ENCODE measurements at places on chromosomes 3 and 15. TPM values are rescaled to one million over a fixed set of nuclear protein-coding genes. Genes with fewer than 3 reads are reported as not detected.

The P2RY12 gene
- total RNA-seq, result not detected

DNA sequence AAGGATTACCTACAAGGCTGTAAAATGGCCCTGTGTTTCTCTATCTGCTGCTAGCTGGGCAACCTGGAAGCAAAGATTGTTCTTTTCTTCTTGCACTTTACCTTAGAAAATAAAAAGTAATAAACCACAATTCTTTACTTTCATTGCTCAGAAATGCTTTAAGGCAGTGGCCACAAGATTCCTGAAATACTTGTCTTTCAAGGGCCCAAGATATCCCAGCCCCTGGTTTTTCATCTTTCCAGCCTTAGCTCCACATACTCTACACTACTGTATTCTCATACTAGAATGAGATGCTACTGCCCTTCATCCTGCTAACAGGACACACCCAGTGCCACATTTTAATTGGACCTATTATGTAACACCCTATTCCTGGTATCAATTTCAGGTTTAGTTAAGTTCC is 78.9 kb downstream of the GTF2E1 start:
- DNase-seq, result no peak

The CCDC14 gene
- 41.4 TPM for total RNA-seq

- no peak for DNase-seq
Observed at GRCh38 chr3:188722963-188723362, 448.8 kb upstream of the TPRG1 start.

- DNase-seq, result no peak
Observed at GRCh38 chr3:184577546-184577945, 16.0 kb downstream of the EPHB3 start.

The LSAMP gene
- 0.87 TPM for total RNA-seq

DNA sequence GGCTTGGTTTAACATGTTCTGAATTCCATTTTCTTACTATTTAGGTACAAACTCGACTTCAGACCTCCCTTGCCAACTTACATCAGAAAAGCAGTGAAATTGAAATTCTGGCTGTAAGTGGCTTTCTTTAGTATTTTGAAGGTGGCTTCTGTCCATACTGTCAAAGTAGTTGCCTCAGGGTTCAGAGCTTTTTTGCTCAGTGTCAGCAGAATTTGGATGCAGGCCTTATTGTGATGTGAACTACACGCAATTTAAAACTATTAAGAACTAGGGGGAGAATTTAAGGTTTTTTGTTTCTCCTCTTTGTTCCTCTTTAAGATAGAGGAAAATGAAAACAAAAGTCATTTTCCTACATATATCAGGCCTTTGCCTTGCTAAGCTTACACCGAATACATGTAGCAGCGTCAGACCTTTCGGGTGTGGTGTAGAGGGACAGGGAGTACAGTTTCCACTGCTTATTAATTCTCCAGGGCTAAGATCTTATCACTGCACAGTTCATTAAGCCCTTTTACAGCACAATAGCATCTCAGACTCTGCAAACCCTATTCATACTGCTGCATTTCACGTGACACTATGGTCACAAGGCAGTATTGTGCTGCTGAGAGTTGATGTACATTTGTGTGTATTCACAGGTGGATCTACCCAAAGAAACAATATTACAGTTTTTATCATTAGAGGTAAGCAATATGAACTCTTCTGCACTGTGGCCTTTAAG is 6.7 kb downstream of the SRP14 start:
- no peak for DNase-seq

DNA sequence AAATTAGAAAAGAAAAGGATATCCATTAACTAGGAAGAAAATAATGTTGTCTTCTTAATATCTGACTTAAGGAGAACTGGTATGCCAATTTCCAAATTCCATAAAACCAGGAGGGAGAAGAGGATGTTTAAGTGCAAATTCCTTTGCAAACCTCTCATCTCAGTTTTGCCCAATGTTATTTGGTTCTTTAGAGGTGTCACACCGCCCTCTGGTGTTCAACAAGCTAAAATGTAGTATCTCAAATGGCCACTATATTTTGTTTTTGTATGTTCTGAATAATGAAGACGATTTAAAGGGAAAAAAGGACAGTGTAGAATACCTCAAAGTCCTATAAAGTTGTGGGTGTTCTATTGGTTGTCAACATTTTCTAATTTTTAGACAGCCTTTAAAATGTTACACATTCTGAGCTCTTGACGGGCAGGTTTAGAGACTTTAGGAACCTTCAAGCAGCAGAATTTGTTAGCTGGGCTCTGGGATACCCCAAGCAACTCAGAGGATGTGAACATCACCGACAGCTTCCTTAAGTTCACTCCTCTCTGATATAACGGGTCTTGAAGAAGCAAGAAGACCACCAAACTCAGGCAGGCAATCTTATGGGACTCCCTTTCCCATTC is 458.3 kb downstream of the MFSD1 start:
- DNase-seq, result peak; percentile 30

GRCh38 chr15:53576841-53577240 is 182.6 kb downstream of the WDR72 start:
- no peak for DNase-seq

DNA sequence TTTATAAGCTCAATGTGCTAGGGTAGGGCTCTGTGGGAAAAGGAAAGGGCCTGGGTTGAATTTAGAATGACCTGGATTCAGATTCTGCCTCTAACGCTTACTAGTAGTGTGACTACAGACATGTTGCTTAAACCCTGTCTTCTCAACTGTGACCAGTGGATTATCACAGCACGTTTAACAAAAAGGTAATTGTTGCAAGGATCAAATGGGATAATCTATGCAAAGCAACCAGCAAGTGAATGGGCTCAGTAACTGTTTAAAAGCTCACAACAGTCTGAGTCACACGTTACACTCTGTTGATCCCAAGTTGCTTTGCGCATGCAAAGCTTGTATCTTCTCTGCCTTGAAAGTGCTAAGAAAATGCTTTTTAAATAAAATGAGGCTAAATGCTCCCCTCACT is 236.5 kb downstream of the IL20RB start:
- DNase-seq, result peak; percentile 20

GRCh38 chr3:76063019-76063418 is 277.7 kb upstream of the ZNF717 start:
- DNase-seq, result peak; percentile 59

- DNase-seq, result no peak
Observed at GRCh38 chr15:73940061-73940981, 14.1 kb downstream of the LOXL1 start.

The RGMA gene
- total RNA-seq, result 0.40 TPM

DNA sequence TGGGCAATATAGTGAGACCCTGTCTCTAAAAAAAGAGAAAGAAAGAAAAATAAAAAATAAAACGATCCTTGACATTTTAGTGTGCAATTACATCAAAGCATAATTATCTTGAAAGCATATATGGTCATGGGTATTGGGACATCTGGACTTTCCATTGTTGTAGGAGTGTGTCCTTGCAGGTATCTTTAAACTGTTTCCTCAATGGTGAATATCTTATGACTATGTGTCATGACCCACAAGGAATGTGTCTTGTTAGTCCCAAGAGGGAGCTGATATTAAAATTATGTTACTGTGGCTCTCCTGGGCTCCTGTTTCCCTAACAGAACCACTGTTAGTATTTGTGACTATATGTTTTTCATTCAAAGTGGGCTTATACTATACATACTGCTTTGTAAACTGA is 26.6 kb downstream of the EIF1B start:
- DNase-seq, result no peak

The GLDN gene
- total RNA-seq, result not detected

The KLHL40 gene
- not detected for total RNA-seq

GRCh38 chr15:91530956-91531582 is 322.4 kb upstream of the SLCO3A1 start:
- DNase-seq, result no peak

The DUOX2 gene
- not detected for total RNA-seq

- DNase-seq, result no peak
Observed at GRCh38 chr3:116601206-116601605, 108.4 kb upstream of the TUSC7 start.

DNA sequence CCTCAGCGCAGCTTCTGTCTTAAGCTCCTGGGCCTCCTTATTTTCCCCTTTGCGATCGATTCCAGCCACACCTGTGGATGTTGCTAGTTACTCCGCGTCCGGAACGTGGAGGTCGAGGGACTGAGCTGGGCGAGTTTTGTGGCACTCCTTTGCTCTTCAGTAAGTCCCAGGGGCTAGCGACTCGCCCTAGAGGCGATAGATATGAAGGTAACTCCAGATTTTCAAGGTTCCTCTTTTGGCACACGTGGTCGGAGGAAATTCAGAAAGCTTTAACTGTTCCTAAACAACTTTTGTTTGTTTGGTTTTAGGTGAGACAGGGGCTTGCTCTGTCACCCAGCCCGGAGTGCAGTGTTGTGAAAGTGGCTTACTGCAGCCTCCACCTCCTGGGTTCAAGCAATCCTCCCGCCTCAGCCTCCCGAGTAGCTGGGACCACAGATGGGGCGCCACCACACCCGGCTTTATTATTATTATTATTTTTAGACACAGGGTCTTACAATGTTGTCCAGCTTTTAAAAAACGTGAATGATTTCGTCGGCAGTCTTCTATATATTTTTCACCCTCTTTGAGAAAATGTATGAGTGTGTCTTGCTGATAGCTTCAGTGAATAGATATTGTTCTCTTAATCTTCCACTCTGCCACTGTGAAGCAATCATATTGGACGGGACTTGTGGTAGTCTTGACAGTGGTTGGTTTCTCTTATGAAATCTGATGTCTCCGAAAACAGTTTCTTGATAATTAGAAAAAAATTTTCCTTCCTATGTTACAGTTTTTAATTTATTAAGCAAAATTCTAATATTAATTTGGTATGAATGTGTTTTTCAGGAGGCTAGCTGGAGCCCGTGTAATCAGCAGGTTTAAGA is 785 bp downstream of the MFSD1 start:
- DNase-seq, result no peak

- no peak for DNase-seq
Observed at GRCh38 chr3:196168808-196169391, 42.3 kb downstream of the ZDHHC19 start.

The MORC1 gene
- total RNA-seq, result not detected

DNA sequence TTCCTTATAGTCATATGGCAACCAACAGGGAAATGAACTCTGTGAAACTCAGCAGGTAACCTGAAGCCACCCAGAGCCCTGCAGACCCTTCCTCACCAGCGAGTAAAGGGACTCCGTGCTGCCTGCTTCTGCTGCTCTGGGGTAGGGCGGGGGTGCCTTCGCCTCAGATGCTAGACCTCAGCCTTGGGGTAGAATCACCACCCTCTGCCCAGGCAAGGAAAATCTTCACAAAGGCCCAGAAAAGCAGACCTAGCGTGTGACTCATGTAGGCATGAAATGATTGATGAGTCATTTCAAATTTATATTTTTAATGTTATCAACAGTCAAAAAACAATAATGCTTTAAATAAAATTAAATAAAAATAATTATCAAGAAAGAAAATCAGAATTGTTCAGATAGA is 6.6 kb downstream of the STIMATE start:
- no peak for DNase-seq

GRCh38 chr3:28399206-28399605 is 50.6 kb upstream of the AZI2 start:
- no peak for DNase-seq

DNA sequence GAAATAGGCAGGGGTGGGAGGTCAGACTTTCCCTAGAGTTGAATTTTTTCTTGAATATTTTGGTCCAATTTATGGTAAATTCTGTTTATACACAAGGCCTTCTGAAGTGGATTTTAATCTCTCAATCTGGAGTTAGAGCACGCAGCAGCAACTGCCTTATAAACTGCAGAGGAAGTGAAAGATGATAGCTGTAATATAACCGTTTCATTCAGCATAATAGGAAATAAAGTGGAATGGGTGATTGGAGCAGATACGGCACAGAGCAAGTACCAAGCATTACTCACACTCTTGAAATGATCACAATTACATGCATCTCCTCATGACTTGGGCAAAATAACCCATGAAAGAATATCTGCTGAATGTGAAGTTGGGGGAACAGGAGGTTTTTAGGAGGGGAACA is 106.8 kb downstream of the ARRDC4 start:
- DNase-seq, result no peak

- no peak for DNase-seq
Observed at GRCh38 chr3:112030901-112031300, 3.6 kb upstream of the TMPRSS7 start.

The MCCC1 gene
- total RNA-seq, result 12.0 TPM

Measured in epithelial cell of proximal tubule (primary cell).